SJSA1 (cell line): ENCODE measurements at places on chromosomes 2 and 18. TPM values are rescaled to one million over a fixed set of nuclear protein-coding genes. Genes with fewer than 3 reads are reported as not detected.
A peak's percentile ranks its signal among the peaks of the same experiment; 100 is the strongest.

DNA sequence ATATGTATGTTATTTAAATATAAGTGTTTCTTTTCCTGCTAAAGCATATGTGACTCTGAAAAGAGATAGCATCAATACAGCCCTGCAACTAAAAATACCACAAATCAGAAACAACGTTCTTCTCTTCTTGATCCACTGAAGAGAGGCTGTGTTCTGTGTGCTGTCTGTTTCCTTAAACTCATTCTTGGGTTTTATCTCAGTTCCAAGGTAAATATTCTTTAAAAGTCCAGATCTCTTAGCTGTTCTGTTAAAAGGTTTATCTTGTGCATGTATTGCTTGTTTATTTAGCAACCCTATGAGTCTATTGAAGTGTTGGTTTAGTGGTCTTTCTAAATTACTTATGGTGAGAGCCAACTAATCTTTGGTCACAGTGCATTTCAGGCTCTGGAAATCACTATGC lies 173.3 kb upstream of the NT5C1B start:
- H3K27me3 ChIP-seq: no peaks in the 10 kb centered on the region
- H3K4me3 ChIP-seq: no peak overlapping the region
- no peaks in the 10 kb centered on the region for H3K36me3 ChIP-seq
- no peaks in the 10 kb centered on the region for H3K4me1 ChIP-seq

DNA sequence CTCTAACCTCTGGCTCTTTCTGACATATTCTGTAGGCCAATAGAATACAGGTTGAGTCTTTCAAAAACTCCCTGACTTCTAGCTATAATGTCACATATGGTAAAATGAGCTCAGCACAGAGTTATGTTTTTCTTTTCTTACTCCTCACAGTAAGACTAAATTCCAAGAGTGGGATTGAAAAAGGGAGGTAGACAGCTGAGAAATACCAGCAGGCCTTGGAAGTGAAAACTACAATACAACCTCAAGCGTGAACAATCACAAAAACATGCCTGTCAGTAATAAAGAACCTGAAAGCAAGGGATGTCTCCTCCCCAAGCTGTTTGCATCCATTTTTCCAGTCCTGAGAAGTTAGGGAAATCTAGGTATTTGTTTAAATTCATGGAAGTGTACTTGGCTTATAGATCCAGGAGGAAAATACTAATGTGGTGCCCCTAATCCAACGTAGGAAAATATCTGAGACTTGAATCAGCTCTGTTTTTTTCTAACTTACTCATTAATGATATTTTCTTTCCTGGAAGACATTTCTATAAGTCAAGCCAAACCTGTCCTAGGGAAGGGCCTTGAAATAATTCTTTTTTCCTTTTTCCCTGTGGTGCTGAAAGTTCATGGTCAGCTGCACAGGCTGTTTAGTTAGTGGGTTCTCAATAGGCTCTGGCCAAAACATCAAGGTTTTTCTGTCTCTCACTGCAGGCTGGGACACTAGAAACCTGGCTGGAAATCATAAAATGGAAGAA lies 167.9 kb upstream of the SPATS2L start:
- no peak overlapping the region for H3K4me3 ChIP-seq
- H3K27me3 ChIP-seq: 0 out of 2 replicates have a peak, but pooled peaks cover 3% of the 10 kb centered on the region
- no peak for DNase-seq
- H3K27ac ChIP-seq: no peak overlapping the region
- no peaks in the 10 kb centered on the region for H3K4me1 ChIP-seq

- no peaks in the 10 kb centered on the region for H3K27me3 ChIP-seq
- H3K36me3 ChIP-seq: no peaks in the 10 kb centered on the region
- no peak overlapping the region for H3K27ac ChIP-seq
Measured at GRCh38 chr2:36819095-36819711, 122.7 kb downstream of the VIT start.

DNA sequence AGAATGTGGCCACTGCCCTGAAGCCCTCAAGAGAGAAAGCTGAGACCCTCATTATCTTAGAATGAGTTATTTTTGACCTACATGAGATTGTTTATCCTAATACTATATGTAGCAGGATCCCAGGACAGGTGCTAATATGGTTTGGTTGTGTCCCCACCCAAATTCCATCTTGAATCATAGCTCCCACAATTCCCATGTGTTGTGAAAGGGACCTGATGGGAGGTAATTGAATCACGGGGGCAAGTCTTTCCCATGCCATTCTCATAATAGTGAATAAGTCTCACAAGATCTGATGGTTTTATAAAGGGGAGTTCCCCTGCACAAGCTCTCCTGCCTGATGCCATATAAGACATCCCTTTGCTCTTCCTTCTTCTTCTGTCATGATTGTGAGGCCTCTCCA lies 76.8 kb downstream of the CCBE1 start:
- H3K4me1 ChIP-seq: peaks cover 38% of the 10 kb centered on the region
- no peak overlapping the region for H3K4me3 ChIP-seq
- no peak for DNase-seq
- H3K27ac ChIP-seq: no peak overlapping the region
- no peaks in the 10 kb centered on the region for H3K36me3 ChIP-seq

- H3K4me1 ChIP-seq: no peaks in the 10 kb centered on the region
- H3K27me3 ChIP-seq: no peaks in the 10 kb centered on the region
- H3K27ac ChIP-seq: no peak overlapping the region
- no peaks in the 10 kb centered on the region for H3K36me3 ChIP-seq
Measured at GRCh38 chr18:68854786-68855391, 57.0 kb downstream of the CCDC102B start.

GRCh38 chr2:70942396-70943204 lies 6.9 kb downstream of the ATP6V1B1 start:
- no peaks in the 10 kb centered on the region; the same call in 1 of the 2 replicates for H3K27me3 ChIP-seq
- no peak overlapping the region for H3K4me3 ChIP-seq
- H3K27ac ChIP-seq: no peak overlapping the region
- DNase-seq: no peak
- no peaks in the 10 kb centered on the region for H3K36me3 ChIP-seq
- H3K4me1 ChIP-seq: peaks cover under 1% of the 10 kb centered on the region; the same call in 1 of the 2 replicates

DNA sequence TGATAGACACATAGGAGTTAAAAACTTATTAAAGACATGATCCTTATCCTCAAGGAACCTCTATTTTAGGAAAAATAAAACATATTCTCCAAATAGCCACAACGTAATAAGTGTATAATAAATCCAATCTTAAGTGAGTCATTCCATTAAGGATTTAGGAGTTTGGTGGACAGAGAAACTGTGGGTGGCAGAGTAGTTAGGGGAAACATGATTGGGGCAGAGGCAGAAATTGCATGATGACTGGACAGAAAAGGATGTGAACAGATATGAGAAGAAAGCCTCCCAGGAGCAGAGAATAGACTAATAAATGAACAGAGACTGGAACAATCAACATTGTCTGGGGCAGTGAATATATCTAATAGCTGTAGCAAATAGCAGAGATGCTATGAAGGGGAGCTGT lies 48.1 kb upstream of the SIGLEC15 start:
- no peaks in the 10 kb centered on the region for H3K27me3 ChIP-seq
- H3K27ac ChIP-seq: peak overlapping the region; percentile 61
- no peak overlapping the region for H3K4me3 ChIP-seq

DNA sequence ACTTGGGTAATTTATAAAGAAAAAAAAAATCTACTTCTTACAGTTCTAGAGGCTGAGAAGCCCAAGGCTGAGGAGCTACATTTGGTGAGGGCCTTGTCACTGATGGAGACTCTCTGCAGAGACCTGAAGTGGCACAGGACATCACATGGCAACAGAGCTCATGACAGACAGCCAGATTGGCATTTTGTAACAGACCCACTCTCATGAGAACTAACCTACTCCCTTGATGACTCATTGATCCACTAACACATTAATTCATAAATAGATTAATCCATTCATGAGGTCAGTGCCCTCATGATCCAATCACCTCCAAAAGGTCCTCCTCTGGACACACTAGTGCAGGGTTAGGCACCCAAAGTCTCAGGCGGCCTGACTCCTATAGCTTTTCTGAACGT lies 318.4 kb downstream of the GULP1 start:
- no peaks in the 10 kb centered on the region for H3K36me3 ChIP-seq
- H3K4me1 ChIP-seq: peaks cover 4% of the 10 kb centered on the region; the same call in 1 of the 2 replicates
- no peak overlapping the region for H3K4me3 ChIP-seq
- H3K27me3 ChIP-seq: no peaks in the 10 kb centered on the region
- DNase-seq: no peak

The MALL gene
- not detected in 2 replicates for total RNA-seq

DNA sequence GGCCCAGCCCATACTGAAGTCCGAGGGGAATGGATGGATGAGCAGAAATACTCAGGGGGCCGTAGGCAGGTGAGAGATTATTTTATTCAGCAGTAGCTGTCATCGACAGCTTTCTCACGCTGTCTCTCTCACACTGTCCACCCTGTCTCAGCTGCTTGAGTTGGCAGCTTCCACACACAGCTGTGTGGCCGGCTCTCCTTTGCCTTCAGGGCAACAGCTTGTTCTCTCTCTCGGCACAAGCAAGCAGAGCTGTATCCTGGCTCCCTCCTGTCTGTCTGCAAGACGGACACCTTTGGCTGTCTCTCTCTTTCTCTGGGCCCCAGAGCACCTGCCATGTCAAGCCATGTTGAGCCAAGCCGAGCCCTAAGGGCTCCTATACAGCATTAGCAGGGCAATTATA lies 9.8 kb upstream of the PAPOLG start:
- H3K4me1 ChIP-seq: no peaks in the 10 kb centered on the region
- H3K36me3 ChIP-seq: no peaks in the 10 kb centered on the region
- H3K27me3 ChIP-seq: no peaks in the 10 kb centered on the region
- H3K27ac ChIP-seq: no peak overlapping the region
- no peak overlapping the region for H3K4me3 ChIP-seq
- no peak for DNase-seq

The ATP5MC3 gene
- 374 and 424 TPM in 2 replicates for total RNA-seq

DNA sequence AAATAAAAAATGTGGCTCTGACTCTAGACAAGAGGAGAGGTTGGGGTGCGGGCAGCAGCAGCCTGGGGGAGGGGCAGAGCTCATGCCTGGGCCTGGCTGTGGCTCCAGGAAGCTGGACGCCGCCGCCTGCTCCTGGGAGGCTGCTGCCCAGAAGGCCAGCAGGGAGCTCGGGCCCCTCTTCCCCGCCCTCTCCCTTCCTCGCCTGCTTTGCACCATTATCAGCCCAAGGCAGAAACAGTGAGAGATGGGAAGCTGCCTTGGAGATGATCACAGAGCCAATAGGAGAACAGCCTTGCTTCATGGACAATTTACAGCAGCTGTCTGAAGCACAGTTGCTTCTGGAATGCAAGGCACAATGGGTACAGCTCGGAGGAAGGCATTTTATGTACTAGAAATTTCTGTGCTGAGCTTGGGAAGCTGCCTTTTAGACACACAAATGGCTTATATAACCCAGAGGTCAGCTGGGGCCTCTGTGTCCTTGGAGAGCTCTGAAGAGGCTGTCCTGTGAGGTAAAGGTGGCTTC lies 55.3 kb upstream of the AFF3 start:
- no peak overlapping the region for H3K4me3 ChIP-seq
- DNase-seq: no peak
- H3K27me3 ChIP-seq: no peaks in the 10 kb centered on the region
- no peaks in the 10 kb centered on the region for H3K36me3 ChIP-seq
- H3K27ac ChIP-seq: no peak overlapping the region
- H3K4me1 ChIP-seq: no peaks in the 10 kb centered on the region

- H3K36me3 ChIP-seq: peaks cover 11% of the 10 kb centered on the region
- peak overlapping the region; percentile 89 for H3K27ac ChIP-seq
- peaks cover 11% of the 10 kb centered on the region for H3K4me1 ChIP-seq
- DNase-seq: peak; percentile 86
- H3K4me3 ChIP-seq: peak overlapping the region; percentile 78
- no peaks in the 10 kb centered on the region for H3K27me3 ChIP-seq
Measured at GRCh38 chr2:188293601-188294351, 2.1 kb downstream of the GULP1 start.

DNA sequence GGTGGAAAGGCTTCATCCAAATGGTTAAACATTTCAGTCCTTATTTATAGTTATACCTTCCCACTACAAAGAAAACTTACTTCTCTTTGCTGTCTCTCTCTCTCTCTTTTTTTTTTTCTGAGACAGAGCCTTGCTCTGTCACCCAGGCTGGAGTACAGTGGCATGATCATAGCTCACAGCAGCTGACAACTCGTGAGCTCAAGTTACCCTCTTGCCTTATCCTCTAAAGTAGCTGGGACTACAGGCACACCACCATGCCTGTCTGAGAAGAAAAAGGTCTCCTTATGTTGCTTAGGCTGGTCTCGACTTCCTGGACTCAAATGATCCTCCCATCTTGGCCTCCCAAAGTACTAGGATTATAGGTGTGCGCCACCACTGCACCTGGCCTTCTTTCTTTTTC lies 32.3 kb upstream of the OLA1 start:
- H3K4me3 ChIP-seq: no peak overlapping the region
- no peak overlapping the region for H3K27ac ChIP-seq
- no peaks in the 10 kb centered on the region for H3K36me3 ChIP-seq
- H3K27me3 ChIP-seq: peaks cover under 1% of the 10 kb centered on the region; the same call in 1 of the 2 replicates
- no peaks in the 10 kb centered on the region for H3K4me1 ChIP-seq
- no peak for DNase-seq

- no peak for DNase-seq
- H3K4me1 ChIP-seq: peaks cover 19% of the 10 kb centered on the region
- no peak overlapping the region for H3K4me3 ChIP-seq
- H3K27ac ChIP-seq: peak overlapping the region; percentile 77
- H3K36me3 ChIP-seq: no peaks in the 10 kb centered on the region
- H3K27me3 ChIP-seq: no peaks in the 10 kb centered on the region
Measured at GRCh38 chr18:57845605-57846074, 42.5 kb upstream of the ATP8B1 start.

- no peaks in the 10 kb centered on the region for H3K27me3 ChIP-seq
- no peak overlapping the region for H3K4me3 ChIP-seq
- H3K36me3 ChIP-seq: no peaks in the 10 kb centered on the region
- H3K4me1 ChIP-seq: no peaks in the 10 kb centered on the region
- DNase-seq: no peak
Measured at GRCh38 chr2:14363137-14363536, 269.4 kb upstream of the LRATD1 start.

DNA sequence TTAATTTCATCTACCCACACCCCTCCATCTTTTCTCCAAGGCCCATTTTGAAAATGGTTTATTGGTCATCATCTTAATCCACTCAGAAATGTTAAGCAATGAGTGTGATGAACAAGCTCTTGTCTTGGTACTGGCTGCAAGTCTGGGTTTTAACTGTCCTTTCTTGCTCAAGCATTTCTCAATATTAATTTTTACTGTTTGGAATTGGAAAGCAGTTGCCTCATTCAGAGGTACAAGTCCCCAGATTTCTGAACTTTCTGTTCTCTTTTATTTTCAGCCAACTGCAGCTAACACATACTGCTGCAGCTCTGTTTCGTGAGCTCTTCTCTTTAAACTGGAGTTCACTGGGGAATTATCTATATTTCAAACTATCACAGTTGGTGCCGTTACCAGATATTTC lies 99.4 kb upstream of the TEX51 start:
- H3K4me3 ChIP-seq: no peak overlapping the region
- DNase-seq: no peak
- H3K27me3 ChIP-seq: peaks cover 19% of the 10 kb centered on the region; the same call in 1 of the 2 replicates
- no peaks in the 10 kb centered on the region for H3K4me1 ChIP-seq
- no peaks in the 10 kb centered on the region for H3K36me3 ChIP-seq
